ENCODE measurements at places on chromosomes 1 and 21.

- no peak for DNase-seq
These were observed 188.2 kb downstream of the PLPP3 start for GRCh38 chr1:56390934-56391731.

GRCh38 chr21:25424634-25425033, 182.6 kb downstream of the MRPL39 start:
- no peak for DNase-seq

DNA sequence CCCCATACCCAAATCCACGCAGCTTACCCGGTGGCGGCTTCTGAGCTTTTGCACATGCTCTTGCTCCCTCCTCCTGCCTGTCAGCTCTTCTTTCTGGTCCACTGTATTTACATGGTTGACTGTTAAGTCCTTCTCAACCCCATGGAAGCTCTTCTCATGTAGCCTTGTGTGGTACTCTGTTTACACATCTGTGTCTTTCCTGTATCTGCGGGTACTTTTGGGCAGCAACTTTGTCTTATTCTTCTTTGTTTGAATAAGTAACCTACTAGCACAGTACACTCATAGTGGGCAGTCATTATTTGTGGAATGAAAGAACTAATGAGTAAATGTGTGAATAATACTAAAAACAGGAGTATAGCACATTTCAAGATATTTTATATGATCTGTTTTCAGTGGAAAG, 88.5 kb upstream of the GPR88 start:
- DNase-seq = no peak

DNA sequence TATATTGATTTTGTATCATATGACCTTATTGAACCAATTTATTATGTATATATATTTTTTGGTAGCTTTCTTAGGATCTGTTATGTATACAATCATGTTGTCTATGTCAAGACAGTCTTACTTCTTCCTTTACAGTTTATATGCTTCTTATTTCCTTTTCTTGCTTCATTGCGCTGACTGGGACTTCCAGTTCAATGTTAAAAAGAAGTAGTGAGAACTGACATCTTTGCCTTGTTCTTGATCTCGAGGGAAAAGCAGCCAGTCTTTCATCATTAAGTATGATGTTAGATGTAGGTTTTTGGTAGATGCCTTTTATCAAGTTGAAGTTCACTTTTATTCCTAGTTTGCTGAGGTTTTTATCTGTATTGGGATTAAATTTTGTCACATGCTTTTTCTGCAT, 17.5 kb downstream of the MAN1C1 start:
- no peak for DNase-seq

GRCh38 chr1:50237056-50237455, 128.3 kb downstream of the ELAVL4 start:
- no peak for DNase-seq

GRCh38 chr21:36059823-36060158, 535 bp downstream of the SETD4 start:
- no peak for DNase-seq

DNA sequence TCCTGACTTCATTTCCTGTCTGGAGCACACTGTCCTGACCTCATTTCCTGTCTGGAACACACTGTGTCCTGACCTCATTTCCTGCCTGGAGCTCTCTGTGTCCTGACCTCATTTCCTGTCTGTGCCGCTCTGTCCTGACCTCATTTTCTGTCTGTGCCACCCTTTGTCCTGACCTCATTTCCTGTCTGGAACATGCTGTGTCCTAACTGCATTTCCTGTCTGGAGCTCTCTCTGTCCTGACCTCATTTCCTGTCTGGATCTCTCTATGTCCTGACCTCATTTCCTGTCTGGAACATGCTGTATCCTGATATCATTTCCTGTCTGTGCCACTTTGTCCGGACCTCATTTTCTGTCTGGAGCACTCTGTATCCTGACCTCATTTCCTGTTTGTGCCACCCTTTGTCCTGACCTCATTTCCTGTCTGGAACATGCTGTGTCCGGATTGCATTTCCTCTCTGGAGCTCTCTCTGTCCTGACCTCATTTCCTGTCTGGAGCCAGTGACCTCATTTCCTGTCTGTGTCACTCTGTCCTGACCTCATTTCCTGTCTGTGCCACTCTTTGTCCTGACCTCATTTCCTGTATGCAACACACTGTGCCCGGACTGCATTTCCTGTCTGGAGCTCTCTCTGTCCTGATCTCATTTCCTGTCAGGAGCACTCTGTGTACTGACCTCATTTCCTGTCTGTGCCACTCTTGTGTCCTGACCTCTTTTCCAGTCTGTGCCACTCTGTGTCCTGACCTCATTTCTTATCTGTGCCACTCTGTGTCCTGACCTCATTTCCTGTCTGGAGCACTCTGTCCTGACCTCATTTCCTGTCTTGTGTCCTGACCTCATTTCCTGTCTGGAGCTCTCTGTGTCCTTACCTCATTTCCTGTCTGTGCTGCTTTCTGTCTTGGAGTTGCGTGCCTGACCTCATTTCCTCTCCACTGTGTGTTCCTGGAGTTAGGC, 27.6 kb downstream of the SKI start:
- DNase-seq = no peak

GRCh38 chr1:42970143-42970542, 11.5 kb upstream of the SLC2A1 start:
- no peak for DNase-seq

- no peak for DNase-seq
These were observed 37.5 kb downstream of the SLC19A1 start for GRCh38 chr21:45504516-45505415.

DNA sequence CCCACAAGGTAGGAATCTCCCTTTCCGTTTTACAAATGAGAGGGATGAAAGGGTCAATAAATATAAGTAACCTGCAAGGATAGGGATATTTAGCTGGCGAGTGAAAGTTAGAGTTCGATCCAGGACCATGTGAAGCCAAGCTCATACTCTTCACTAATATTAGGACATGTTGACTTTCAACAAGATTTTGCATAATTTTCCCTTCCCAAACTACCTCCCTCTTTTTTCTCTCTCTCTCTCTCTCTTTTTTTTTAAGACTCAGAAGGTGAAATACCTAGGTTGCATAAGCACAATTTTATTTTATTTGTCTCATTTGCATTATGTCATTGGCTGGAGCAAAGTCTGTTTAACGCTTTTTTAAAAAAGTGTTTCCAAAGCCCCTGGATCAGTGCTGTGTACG, 8.1 kb upstream of the MT1HL1 start:
- DNase-seq = no peak

GRCh38 chr21:46557469-46557868, 47.4 kb downstream of the S100B start:
- no peak for DNase-seq

DNA sequence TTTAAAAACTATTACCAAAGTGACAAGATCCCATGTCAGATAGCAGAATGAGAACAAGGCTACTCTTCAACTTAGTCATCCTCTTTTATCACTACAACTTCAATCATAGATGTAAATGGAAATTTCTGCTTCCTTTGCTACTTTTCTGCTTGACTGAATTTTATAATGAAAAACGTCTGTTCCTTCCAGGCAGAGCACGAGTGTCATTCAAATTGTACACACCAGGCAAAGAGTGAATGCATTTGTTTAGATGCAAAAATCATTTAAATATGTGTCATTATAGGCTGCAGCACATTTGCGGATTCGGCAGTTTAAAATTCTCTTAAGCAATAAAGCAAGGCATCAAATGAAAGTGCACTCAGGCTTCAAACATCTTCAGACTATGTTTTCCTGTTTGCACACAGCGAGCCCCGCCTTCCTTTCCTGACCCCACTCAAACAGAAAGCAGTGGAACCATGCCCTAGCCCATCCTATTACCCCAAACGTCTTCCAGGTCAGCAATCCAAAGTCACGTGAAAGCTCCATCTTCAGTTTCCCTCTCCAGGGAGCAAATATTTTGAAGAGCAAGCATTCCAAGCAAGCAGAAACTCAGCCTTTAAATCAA, 99.6 kb downstream of the APP start:
- DNase-seq = peak; percentile 64

- no peak for DNase-seq
These were observed 178.4 kb downstream of the PSMG1 start for GRCh38 chr21:39004634-39005501.

- DNase-seq = no peak
These were observed 93.4 kb downstream of the KCNK1 start for GRCh38 chr1:233707153-233707879.

GRCh38 chr1:25033030-25033827, 103.2 kb upstream of the RUNX3 start:
- DNase-seq = no peak

DNA sequence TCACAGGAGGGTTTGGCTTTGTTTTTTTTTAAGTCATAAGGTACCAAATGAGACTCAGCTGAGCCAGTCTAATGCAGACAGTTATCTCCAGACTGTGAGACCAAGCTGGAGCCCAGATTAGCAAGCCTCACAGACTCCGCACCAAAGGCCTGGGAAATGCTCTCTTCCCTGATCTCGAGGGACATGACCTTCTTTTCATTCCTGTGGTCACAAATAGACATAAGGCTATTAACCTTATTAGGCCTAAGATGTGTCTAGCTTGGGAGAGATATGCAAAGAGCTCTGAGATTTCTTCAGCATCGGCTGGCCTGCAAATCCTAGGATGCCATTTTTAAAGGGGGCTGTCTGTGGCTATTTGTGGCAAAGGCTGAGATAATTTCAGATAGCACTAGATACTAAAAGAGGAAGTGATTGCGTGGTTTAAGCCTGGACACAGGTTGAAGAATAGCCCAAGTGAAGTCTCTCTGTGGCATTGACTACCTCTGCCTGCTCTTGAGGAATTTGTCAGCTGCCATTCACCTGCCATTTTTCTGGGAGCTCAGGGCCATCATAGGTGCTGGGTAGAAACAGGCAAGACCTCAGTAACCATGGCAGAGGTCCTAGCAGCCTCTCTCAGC, 301.3 kb downstream of the SIPA1L2 start:
- no peak for DNase-seq

Data from GM04503 (cell line).